ENCODE measurements at places on chromosomes 3 and 15.

DNA sequence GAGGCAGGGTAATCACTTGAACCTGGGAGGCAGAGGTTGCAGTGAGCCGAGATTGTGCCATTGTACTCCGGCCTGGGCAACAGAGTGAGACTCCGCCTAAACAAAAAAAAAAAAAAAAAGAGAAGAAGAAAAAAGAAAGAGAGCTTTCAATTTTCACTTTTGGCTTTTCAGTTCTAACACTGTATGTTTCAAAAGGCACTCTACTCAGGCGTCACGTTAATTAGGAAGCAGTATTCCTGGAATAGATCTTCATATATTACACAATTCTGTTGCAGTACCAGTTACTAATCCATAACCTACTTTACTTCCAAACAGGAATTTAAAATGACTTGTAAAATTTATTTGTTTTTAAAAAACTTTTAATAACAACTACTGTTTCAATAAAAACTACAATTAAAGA is 131.7 kb upstream of the PLXND1 start:
- DNase-seq: no peak

- no peak for DNase-seq
Observed at GRCh38 chr3:123329636-123330340, 119.1 kb downstream of the ADCY5 start.

DNA sequence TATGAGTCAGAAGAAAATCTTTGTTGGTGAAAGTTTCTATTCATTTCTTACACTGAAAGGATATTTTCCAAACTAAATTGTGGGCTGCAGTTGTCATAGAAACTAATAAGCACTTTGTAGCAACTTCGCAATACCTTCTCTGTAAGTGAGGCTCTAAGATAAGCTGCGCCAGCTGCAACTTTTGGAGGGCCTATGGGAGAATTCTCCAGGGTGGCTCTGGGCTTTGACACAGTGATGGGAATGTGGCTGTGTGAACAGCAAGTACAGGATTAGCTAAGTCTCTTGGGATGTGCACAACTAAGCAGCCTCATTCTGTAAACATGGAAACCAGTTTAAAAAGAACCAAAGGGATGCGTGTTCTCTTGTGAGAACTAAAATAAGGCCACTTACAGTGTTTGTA is 124.6 kb upstream of the SGO1 start:
- DNase-seq: no peak

GRCh38 chr3:3906171-3906570 is 106.9 kb downstream of the LRRN1 start:
- no peak for DNase-seq

- no peak for DNase-seq
Observed at GRCh38 chr3:122063908-122064307, 8.7 kb downstream of the CD86 start.

GRCh38 chr3:15606434-15606891 is 4.9 kb downstream of the BTD start:
- no peak for DNase-seq

DNA sequence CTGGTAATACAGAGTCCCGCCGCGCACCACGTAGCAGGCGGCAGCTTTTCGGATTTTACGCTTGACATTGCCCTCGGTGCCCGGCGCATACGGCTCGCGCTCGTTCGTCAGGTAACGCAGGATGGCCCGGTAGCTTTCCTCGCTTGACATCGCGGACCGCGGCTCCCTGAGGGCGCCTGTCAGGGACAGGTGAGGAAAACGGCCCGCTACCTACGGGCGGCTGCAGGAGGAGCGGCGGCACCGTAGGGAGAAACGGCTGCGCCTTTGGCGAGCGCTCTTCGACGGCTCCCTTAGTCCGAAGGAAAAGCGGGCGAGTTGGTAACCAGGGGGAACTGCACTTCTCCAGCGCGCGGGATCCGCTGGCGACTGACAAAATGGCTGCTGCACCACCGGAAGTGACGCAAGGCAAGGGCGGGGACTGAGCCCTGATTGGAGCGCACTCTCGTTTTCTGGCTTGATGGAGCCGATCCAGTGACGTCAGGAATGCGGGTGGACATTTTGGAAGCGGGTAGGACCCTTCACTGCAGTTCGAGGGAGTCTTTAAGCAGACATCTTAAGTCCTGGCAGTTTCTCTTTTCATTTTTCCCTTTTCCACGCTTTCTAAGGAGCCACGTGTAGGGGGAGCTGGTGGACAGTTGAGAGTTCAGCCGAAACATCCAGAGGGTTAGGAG is at the start of gene ZBTB11:
TSS of gene ZBTB11 (minus strand) at position 368 of the 671 bp plus-strand sequence. CDS start at position 150, 218 bp downstream.
- peak; percentile 100 for DNase-seq

- DNase-seq: no peak
Observed at GRCh38 chr15:99335508-99335907, 84.2 kb downstream of the LRRC28 start.

DNA sequence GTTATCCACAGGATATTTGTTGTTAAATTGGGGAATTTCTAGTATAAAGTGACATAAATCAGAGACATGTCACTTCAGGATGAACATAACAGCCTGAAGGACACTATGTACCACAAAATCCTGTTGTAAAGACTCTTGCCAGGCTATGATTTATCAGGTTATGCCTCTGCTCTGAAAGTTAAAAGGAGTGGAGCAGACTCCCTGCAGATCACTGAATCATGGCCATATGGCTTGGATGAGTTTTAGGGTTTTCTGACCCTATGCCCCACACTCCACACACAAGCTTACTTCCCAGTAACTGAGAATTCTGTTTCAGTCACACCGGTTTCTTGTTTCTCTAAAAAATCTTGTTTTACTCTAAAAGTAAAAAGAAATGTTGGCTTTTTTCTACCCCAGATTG is 869.4 kb downstream of the NAALADL2 start:
- DNase-seq: no peak

DNA sequence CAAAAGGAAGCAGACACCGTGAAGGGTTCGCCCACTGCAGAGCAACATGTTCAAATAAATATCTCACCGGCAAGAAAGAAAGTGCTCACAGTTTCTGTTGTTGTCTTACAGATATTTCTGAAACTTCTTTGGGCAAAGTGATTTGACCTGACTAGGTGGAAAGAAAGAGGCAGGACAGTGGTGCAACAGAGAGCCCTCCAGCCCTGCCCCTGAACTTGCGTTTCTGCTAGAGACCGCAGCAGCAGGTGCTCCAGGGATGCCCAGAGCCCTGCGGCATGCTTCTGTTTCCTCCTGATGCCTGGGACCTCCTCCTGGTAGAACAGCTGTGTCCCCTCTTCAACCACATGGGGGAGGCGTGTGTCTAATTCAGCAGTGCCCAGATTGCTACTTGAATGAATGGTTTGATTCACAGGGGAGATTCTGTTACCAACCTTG is 123.4 kb downstream of the ATP10A start:
- peak; percentile 26 for DNase-seq

- no peak for DNase-seq
Observed at GRCh38 chr15:97840501-97840900, 120.0 kb upstream of the ARRDC4 start.

DNA sequence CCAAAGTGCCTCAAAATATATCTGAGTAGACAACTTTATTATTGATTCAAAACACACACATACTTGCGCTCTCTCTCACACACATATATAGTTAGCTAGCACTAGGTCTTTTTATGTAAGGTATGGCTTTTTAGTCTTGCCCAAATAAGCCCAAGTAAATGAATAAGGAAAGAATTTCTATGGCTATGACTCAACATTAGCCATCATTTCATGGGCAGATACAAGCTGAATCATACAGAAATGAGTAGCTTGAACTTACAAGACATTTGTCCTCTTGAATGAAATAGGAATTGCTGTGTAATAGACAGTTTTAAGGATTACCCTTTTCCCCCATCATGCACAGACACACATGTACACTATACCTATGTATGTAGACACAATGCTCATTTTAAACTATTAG is 4.9 kb downstream of the CADPS start:
- no peak for DNase-seq

DNA sequence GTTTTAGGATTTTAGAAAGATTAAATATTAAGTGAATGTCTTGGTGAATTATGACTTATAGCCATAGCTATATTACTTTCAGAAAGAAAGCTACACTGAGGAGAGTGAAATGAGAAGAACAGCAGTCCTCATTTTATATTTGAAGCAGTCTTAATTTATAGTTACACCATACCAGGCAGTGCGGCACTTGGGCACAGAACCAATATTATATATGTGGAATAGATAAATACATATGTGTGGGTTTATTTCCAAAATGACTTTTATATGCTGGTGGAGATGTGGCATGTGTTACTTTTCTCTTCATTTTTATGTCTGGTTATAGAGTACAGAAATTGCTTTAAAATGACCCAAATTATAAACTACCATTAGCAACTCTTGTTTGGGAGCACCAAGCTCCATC is 759.5 kb downstream of the GRM7 start:
- no peak for DNase-seq

- DNase-seq: no peak
Observed at GRCh38 chr3:46695962-46696894, 2.7 kb upstream of the ALS2CL start.

- no peak for DNase-seq
Observed at GRCh38 chr3:5116538-5116937, 5.6 kb upstream of the ARL8B start.

DNA sequence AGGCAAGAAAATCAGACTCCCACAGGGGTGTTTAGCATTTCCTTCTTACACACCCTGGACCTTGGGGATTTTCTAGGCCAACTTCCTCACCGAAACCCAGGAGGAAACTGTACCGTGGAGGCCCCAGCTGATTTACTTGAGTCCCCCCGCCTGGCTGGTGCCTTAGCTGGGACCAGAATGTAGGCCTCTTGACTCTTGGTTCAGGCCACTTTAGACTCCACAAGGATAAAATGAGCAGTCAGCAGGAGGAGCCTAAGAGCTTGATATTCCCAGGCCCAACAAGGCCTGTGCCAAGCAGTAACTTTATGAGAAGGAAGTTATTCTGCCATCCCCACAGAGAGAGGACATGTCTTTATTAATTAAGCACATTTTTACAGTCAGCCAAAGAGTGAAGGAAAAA is 4.6 kb upstream of the APBA2 start:
- DNase-seq: no peak

GRCh38 chr3:17287006-17287689 is 402.4 kb downstream of the PLCL2 start:
- DNase-seq: no peak

GRCh38 chr3:119485563-119485962 is 12.8 kb upstream of the TIMMDC1 start:
- DNase-seq: no peak

DNA sequence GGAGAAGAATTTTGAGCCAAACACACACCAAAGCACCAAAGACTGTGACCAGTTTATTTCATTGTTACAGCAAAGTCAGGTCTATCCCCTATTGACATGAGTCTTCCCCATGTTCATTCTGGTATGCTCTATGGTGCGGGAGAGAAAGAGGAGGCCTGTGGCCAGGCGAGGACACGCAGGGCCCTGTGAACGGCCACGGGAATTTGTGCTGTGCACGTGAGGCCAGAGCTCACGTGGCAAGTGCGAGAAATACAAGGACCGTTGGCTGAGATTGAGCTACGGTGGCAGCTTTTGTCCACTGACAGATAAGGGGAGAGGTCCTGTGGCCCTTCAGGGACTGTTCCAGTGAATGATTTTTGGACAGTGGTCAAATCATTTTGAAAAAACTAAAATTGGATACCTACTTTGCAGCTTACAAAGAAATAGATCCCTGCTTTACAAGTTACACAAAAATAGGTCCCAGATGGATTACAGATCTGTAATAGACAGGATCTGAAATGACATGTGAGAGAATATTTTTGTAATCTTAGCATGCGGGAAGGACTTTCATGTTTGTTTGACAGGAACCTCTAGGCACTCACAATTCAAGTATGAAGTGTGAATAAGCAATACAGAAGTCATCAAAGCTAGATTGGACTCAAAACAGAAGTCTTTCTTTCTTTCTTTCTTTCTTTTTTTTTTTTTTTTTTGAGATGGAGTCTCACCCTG is 9.2 kb downstream of the ZSCAN2 start:
- DNase-seq: no peak

- DNase-seq: no peak
Observed at GRCh38 chr3:147384210-147385058, 21.9 kb downstream of the ZIC4 start.

GRCh38 chr3:127479449-127479848 is 111.1 kb downstream of the TPRA1 start:
- no peak for DNase-seq

DNA sequence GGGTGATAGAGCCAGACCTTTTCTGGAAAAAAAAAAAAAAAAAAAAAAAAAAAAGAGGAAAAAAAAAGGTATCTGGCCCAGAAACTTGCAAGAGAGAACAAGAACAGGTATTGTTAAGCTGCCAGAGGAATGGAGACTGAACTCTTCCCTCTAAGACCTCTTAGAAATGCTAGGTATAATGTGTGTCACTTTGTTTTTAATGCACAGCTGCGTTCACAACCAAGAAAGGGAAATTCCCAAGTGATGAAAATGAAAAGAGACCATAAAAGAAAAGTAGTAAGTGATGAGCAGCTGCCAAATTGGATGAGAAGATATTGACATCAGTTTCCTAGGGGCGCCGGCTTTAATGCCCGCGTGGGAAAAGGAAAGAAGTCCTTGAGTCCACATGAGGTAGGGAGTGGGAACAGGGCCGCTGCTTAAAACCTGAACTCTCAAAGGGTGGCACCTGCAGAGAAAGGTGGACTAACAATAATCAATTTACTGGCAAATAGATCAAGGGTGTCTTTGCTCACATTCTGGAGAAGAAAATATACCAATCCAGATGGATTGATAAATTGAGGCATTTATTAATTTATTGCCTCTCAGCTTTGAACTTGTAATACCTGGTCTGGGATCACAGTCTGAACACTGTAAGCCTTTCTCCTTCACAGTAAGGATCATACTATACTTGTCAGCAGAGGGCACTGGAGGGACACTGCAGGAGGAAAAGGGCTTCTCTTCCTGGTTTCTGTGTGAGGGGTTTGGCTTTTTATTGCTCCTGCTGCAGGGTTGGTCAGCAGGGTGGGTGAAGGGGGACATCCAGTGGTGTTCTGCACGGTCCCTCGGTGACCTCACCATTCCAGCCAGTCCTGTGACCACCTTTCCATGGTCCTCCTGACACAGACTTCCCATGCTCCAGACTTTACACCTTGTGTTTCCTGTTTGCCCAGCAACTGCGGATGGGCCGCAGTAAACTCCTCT is 131.6 kb downstream of the AQP9 start:
- peak; percentile 12 for DNase-seq

DNA sequence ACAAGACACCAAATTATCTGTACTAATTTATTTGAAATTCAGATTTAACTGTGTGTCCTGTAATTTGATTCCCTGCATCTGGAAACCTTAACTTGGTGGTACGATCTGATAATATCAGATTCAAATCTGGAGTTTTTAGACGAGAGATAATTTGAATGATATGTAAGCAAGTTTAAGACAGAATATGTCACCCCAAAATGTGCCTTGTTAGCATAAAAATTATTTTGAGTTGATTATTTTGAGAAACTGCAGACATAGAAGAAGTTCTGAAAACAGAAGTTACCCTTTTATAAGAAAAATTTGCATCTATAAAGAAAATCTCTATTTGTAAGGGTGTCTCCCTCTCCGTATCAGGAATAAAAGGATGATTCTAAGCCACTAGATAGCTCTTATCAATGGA is 1202.8 kb downstream of the ROBO2 start:
- no peak for DNase-seq

- DNase-seq: no peak
Observed at GRCh38 chr15:32737304-32737703, 19.5 kb downstream of the GREM1 start.

GRCh38 chr3:182782149-182782548 is 11.2 kb upstream of the ATP11B start:
- no peak for DNase-seq
